ENCODE measurements at places on chromosomes 12 and 14. TPM values are rescaled to one million over a fixed set of nuclear protein-coding genes. Genes with fewer than 3 reads are reported as not detected.

DNA sequence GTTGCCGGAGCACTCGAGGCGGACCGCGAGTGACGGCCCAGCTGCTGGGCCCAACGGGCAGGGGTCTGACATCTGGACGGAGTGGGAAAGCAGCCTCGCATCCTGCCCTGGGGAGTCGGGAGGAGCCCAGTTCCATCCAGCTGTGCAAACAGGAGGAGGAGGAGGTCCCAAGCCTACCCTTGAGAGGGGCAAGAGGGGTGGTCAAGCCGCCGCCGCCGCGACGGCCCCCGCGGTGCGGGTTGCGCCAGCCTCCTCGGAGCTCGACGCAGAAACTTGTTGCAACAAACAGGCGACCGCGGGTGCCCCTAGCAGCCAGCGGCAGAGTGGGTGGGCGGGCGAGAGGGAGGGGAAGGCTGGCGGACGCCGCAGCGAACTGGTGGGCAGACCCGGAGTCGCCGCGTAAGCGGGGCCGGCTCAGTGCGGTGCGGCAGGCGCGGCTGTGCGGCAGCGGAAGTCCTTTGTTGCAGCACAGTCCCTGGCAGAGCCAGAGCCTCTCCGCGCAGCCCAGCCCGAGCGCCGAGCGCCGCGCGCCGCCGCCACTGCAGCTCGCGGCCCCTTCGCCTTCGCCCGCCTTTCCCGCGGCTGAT lies at the start of gene ZBTB1:
Gene ZBTB1, plus strand, starts transcription at position 461 of the 587 bp plus-strand sequence. CDS start 16,735 bp downstream, outside the sequence.
- peak within 1 kb of the TSS; percentile 100 for H3K27ac ChIP-seq
- H3K36me3 ChIP-seq: no peaks in the 10 kb centered on the region
- DNase-seq: peak; percentile 69
- peaks cover 61% of the 10 kb centered on the region for H3K4me1 ChIP-seq
- H3K4me3 ChIP-seq: peak within 1 kb of the TSS; percentile 98

DNA sequence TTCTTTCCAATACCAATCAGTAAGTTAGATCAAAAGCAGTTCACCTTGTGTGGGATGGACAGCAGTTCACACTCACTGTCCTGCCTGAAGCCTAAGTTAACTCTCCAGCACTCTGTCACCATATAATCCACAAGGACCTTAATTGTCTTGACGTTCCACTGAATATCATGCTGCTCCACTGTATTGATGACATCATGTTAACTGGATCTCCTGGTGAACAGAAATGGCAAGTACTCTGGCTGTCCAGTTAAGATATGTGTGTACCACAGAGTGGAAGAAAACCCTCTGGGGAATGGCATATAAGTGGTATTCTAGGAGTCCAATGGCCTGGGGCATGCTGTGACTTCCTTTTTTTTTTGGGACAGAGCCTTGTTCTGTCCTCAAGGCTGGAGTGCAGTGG lies 16.2 kb downstream of the CDKL1 start:
- no peaks in the 10 kb centered on the region for H3K36me3 ChIP-seq
- H3K27me3 ChIP-seq: no peaks in the 10 kb centered on the region
- no peak overlapping the region for H3K27ac ChIP-seq
- H3K4me1 ChIP-seq: no peaks in the 10 kb centered on the region

DNA sequence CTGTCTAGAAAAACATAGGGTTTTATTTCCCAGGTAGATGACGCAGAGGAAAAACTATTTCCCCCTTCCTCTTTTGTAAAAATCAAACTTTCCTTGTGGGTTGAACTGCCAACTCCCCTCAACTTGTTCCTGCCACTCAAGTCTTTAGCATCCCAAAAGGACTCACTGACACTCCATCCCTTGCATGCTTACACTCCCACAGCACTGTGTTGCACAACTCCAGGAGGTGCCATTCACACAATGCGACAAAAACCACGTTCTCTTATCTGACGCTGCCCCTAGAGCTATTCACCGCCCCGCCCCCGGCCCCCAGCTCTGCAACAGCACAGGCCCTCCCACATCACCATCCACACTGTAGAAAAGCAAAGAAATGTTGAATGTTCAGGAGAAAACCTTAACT lies 16.9 kb upstream of the STON2 start:
- no peaks in the 10 kb centered on the region for H3K36me3 ChIP-seq
- no peaks in the 10 kb centered on the region for H3K4me1 ChIP-seq
- no peak overlapping the region for H3K4me3 ChIP-seq
- no peaks in the 10 kb centered on the region for H3K27me3 ChIP-seq
- no peak for DNase-seq

The SYNDIG1L gene
- total RNA-seq: 0.21 TPM

GRCh38 chr12:5013266-5013730 lies 30.4 kb upstream of the KCNA5 start:
- DNase-seq: no peak
- no peak overlapping the region for H3K27ac ChIP-seq
- no peaks in the 10 kb centered on the region for H3K36me3 ChIP-seq
- no peaks in the 10 kb centered on the region for H3K27me3 ChIP-seq
- H3K4me3 ChIP-seq: no peak overlapping the region

- H3K27me3 ChIP-seq: no peaks in the 10 kb centered on the region
- no peak for DNase-seq
- H3K27ac ChIP-seq: no peak overlapping the region
- no peaks in the 10 kb centered on the region for H3K4me1 ChIP-seq
- H3K4me3 ChIP-seq: peak overlapping the region; percentile 70
- H3K36me3 ChIP-seq: no peaks in the 10 kb centered on the region
Observed at GRCh38 chr12:54173066-54173726, 15.6 kb downstream of the SMUG1 start.

The FGF6 gene
- total RNA-seq: not detected

The C14orf180 gene
- total RNA-seq: 1.1 TPM

DNA sequence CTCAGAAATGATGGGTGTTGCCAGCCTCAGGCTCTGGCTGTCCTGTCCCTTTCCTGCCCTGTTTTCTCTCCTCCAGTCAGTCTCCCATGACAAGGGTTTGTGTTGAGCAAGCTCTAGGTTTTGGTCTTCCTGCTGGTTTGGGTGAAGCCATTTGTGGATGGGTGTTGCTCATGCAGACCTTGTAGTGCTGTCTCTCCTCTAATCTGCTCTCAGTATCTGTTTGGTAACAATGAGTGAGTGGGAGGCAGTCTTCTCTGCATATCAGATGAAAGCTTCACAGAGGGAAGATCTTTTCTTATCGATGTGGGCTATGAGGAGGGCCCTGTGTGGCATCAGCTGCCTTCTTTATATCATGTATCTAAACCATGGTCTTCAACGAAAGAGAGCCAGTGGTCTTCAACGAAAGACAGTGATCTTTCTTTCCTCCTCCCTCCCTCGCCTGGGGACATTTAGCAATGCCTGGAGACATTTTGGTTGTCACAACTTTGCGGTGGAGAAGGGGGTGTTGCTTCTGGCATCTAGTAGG lies 3.6 kb downstream of the CMA1 start:
- no peak overlapping the region for H3K27ac ChIP-seq
- H3K4me1 ChIP-seq: no peaks in the 10 kb centered on the region
- H3K4me3 ChIP-seq: no peak overlapping the region
- no peaks in the 10 kb centered on the region for H3K36me3 ChIP-seq

The PZP gene
- not detected for total RNA-seq

- H3K36me3 ChIP-seq: peaks cover 14% of the 10 kb centered on the region
- H3K27me3 ChIP-seq: no peaks in the 10 kb centered on the region
- no peak overlapping the region for H3K4me3 ChIP-seq
Observed at GRCh38 chr12:2482938-2483660, 311.7 kb upstream of the FKBP4 start.

The ZNF891 gene
- 4.3 TPM for total RNA-seq

- H3K4me1 ChIP-seq: no peaks in the 10 kb centered on the region
- no peaks in the 10 kb centered on the region for H3K27me3 ChIP-seq
- no peak overlapping the region for H3K4me3 ChIP-seq
Observed at GRCh38 chr14:49036984-49037516, 549.1 kb downstream of the RPS29 start.

- H3K36me3 ChIP-seq: no peaks in the 10 kb centered on the region
- no peaks in the 10 kb centered on the region for H3K27me3 ChIP-seq
- peaks cover 7% of the 10 kb centered on the region for H3K4me1 ChIP-seq
- H3K4me3 ChIP-seq: no peak overlapping the region
Observed at GRCh38 chr12:12929696-12930095, 22.3 kb downstream of the GPRC5D start.

The TGFB3 gene
- 46.4 TPM for total RNA-seq

DNA sequence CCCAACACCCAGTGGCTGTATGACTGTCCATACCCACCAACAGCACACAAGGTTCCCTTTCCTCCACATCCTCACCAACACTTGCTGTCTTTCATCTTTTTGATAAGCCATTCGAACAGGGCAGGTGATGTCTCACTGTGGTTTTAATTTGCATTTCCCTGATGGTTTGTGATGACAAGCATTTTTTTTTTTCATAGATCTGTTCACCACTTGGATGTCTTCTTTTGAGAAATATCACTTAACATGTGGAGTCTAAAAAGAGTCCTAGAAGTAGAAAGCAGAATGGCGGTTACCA lies 198.1 kb upstream of the DIO3 start:
- no peak overlapping the region for H3K27ac ChIP-seq
- H3K4me3 ChIP-seq: no peak overlapping the region
- H3K36me3 ChIP-seq: no peaks in the 10 kb centered on the region

GRCh38 chr12:105279460-105280056 lies 43.6 kb upstream of the APPL2 start:
- H3K4me1 ChIP-seq: no peaks in the 10 kb centered on the region
- H3K27ac ChIP-seq: no peak overlapping the region
- DNase-seq: no peak
- no peaks in the 10 kb centered on the region for H3K27me3 ChIP-seq
- no peaks in the 10 kb centered on the region for H3K36me3 ChIP-seq
- H3K4me3 ChIP-seq: no peak overlapping the region

DNA sequence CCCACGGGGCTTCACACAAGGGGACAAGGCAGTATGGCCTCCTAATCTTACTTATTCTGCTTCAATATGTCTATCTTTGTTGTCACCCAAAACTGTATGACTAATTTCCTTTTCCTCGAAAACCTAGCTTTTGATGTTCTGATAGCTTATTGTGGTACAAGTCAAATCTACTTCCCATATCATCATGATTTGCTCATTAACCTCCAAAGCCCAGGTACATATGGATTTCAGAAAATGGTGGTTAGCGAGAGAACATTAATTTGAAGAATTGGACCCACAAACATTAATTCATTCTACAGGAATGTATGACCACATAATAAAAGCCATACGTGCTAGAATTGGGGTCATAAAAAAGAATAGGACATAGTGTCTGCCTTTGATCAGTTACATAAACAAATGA lies 412.5 kb downstream of the CCDC91 start:
- H3K36me3 ChIP-seq: no peaks in the 10 kb centered on the region
- H3K27ac ChIP-seq: no peak overlapping the region
- no peaks in the 10 kb centered on the region for H3K4me1 ChIP-seq
- no peaks in the 10 kb centered on the region for H3K27me3 ChIP-seq
- H3K4me3 ChIP-seq: no peak overlapping the region

DNA sequence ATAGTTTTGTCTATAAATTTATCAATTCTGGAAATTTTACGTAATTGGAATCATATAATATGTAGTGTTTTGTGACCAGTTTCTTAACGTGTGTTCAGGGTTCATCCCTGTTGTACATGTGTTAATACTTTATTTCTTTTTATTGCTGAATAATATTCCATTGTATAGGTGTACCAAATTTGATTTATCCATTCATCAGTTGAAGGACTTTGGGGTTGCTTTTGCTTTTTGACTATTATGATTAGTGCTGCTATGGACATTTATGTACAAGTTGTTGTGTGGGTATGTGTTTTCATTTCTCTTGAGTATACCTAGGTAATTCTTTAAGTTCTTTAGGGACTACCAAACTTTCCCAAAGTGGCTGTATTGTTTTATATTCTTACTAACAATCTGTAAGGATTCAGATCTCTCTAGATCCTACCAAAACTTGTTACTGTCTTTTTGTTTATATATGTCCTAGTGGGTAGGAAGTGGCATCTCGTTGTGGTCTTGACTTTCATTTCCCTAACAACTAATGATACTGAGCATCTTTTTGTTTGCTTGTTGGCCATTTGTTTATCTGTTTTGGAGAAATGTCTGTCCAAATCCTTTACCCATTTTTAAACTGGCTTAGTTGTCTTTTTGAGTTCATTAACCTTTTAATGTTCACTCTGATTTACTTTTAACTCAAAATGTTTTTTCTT lies 14.9 kb downstream of the VRK1 start:
- no peak overlapping the region for H3K4me3 ChIP-seq
- no peak for DNase-seq
- H3K27ac ChIP-seq: no peak overlapping the region
- no peaks in the 10 kb centered on the region for H3K36me3 ChIP-seq

DNA sequence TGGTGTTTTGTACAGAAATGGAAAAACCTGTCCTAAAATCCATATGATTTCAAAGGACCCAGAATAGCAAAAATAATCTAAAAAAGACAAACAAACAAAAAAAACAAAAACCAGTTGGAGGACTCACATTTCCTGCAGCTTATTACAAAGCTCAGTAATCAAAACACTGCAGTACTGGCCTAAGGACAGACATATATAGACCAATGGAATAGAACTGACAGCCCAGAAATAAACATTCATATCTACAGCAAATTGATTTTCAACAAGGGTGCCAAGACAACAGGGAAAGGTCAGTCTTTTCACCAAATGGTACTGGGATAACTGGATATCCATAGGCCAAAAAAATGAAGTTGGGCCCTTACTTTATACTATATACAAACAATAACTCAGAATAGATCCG lies 55.0 kb downstream of the TAOK3 start:
- H3K4me3 ChIP-seq: no peak overlapping the region
- no peak overlapping the region for H3K27ac ChIP-seq
- no peaks in the 10 kb centered on the region for H3K4me1 ChIP-seq
- H3K27me3 ChIP-seq: no peaks in the 10 kb centered on the region
- no peaks in the 10 kb centered on the region for H3K36me3 ChIP-seq
